Cerebellum (tissue), 4 donors: ENCODE measurements at places on chromosomes 4 and X. TPM values are rescaled to one million over a fixed set of nuclear protein-coding genes. Genes with fewer than 3 reads are reported as not detected.

The SOX3 gene
- total RNA-seq = 1.5 TPM

The SLC26A1 gene
- 3.0 TPM for total RNA-seq

The PDZD4 gene
- total RNA-seq = 89.6 TPM

The EDNRA gene
- 10.5 TPM for total RNA-seq

The VEGFD gene
- total RNA-seq = 0.27 TPM

The TSPAN6 gene
- total RNA-seq = 34.5 TPM

The TSR2 gene
- total RNA-seq = 7.2 TPM

The RTL3 gene
- not detected for total RNA-seq

The HSFX2 gene
- 0.54 TPM for total RNA-seq

The RADX gene
- 14.4 TPM for total RNA-seq

The NDP gene
- 18.7 TPM for total RNA-seq

The ARX gene
- not detected for total RNA-seq

The PF4V1 gene
- total RNA-seq = not detected
